ENCODE measurements at places on chromosomes 3 and 15.
A peak's percentile ranks its signal among the peaks of the same experiment; 100 is the strongest.

DNA sequence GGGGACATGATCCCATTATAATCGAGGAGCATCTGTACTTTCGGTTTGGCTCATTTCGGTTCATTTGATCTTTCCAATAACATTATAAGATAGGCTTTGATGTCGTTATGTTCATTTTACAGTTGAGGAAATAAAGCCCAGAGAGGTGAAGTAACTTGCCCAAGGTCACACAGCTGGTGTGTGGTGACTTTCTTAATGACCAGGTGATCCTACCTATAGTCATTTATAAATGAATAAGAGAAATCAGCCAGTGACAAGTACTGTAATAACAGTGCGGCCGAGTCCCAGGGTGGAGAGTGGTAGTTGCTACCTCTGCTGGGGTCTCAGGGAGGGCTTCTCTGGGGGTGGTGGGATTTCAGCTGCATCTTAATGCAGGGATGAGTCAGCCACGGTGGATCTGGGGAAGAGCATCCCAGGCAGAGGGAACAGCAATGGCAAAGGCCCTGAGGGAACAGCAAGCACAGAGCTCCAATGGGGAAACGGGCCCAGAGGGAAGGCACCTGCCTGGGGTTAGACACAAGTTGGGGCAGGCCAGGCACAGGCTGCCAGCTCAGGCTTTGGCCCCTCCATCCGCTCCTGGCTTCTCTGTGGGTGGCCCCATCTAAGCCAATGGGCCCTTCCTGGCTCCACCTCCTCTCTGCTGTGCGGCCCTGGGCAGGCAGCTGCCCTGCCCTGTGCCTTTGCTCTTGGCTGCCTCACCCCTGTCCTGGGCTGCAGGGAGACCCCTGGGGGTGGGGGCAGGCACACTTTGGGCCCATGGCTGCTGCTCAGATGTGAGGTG lies 1.1 kb upstream of the FBLN2 start:
- no peak for DNase-seq

- no peak for DNase-seq
Observed at GRCh38 chr3:179896507-179896906, 140.2 kb downstream of the PEX5L start.

DNA sequence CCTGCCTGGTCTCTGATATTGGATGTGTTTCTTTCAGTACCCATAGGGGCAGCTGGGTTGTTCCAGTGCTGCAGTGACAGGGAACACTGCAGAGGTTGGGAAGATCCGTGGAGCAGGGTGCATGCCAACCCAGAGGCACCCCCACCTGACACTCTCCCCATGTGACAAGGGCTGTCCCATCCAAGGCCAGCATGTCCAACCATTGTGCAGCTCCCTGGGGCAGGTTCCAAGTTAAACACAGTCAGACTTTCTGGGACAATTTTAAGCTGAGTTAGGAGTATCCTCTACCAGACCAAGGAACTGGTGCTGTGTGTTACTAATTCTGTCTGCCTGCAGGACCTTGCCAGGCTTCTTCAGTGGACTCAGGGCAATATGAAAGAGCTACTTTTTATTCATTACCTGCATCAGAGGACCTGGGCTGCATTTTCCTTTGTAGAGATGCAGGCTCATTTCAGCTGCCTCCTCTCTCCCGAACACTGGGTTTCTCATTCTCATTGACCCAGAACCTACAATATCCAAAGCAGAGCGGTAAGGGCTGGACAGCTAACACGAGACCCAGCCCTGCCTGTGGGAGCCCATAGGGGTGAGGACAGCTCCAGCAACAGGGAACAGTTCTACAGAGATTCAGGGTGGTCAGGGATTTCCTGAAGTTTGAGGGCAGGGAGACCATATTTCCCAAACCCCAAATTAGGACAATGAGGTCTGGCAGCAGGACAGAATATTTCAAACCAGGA lies 72.7 kb downstream of the SPSB4 start:
- DNase-seq, result no peak

GRCh38 chr15:69686626-69687025 lies 234.0 kb downstream of the RPLP1 start:
- no peak for DNase-seq

- peak; percentile 54 for DNase-seq
Observed at GRCh38 chr15:79091204-79091867, 756 bp upstream of the RASGRF1 start.

GRCh38 chr15:42612367-42612912 lies 37.0 kb downstream of the STARD9 start:
- DNase-seq, result no peak

DNA sequence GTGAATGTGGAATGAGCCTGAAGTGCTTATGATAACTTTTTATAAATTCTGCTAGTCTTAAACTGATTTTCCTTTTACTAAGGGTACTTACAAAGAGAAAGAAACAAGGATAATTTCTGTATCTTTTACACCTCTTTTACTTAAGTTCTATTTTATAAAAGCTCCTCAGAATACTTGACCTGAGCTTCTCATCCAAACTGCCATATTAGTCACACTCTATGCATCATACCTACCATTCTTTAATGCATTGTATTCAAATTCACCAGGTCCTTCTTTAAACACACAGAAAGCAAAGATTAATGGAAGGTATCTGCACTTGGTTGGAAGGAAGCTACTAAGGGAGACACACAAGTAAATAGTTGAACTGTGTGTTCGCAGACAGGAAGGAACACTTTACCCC lies 1.6 kb upstream of the TOPAZ1 start:
- DNase-seq, result no peak

- no peak for DNase-seq
Observed at GRCh38 chr3:42500091-42500490, 2.4 kb upstream of the VIPR1 start.

DNA sequence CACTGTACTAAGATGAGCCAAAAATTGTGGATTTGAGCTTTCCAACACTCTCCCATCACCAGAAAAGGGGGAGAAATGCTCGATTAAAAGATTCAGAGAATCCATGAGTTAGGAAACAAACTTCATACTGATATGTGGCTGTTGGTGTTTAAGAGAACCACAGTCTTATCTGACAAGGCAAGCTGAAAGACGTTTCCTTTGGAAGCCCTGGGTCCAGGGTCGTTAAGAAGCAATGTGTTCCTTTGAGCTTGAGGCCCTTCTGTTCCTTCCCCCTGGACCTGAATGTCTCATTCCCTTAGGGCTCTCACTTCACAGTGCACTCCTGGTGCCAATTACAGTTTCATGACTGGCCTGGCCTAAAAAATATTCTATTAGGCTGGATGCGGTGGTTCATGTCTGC lies 524.8 kb upstream of the PPP2R3A start:
- no peak for DNase-seq

- no peak for DNase-seq
Observed at GRCh38 chr3:38085311-38085942, 46.4 kb downstream of the DLEC1 start.

- DNase-seq, result no peak
Observed at GRCh38 chr3:150345021-150345538, 63.0 kb upstream of the TSC22D2 start.

DNA sequence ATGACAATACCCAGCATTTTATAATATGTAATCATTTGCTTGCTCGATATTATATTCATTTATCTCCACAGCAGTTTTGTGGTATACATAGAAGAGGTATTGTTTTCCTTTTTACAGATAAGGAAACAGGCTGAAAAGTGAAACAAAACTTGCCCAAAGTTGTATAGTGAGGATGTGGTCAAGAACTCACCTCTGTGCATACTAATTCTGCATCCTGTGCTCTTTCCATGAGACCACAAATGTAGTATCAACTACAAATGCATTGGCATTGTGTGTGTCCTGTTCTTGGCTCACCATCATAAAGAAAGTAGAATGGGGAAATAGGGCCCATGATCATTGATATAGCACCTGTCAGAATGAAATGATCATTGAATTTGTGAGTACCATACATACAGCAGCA lies 167.3 kb downstream of the NECTIN3 start:
- no peak for DNase-seq

GRCh38 chr3:187211532-187212195 lies 14.4 kb downstream of the RTP1 start:
- DNase-seq, result no peak

- no peak for DNase-seq
Observed at GRCh38 chr15:99467853-99468464, 97.8 kb upstream of the MEF2A start.

DNA sequence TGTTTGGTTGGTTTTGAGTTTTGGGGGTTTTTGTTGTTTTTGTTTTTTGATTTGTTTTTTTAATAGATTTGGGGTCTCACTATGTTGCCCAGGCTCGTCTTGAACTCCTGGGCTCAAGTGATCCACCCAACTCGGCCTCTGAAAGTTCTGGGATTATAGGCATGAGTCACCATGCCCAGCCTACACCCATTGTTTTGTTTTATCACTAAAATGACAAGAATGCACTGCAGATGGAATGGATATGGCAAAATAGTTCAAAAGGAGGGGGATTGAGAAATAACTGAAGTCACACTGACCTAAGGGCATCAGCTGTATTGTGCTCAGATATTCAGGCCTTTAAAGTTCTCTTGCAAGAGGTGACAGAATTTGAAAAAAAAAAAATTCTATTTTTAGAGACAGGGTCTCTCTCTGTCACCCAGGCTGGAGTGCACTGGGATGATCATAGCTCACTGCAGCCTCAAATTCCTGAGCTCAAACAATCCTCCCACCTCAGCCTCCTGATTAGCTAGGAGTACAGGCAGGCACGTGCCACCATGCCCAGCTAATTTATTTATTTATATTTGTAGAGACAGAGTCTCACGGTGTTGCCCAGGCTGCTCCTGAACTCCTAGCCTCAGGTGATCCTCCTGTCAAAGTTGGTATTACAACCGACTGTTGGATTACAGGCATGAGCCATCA lies 4.4 kb upstream of the RASA2 start:
- no peak for DNase-seq

GRCh38 chr3:17336291-17336690 lies 406.1 kb downstream of the TBC1D5 start:
- no peak for DNase-seq

DNA sequence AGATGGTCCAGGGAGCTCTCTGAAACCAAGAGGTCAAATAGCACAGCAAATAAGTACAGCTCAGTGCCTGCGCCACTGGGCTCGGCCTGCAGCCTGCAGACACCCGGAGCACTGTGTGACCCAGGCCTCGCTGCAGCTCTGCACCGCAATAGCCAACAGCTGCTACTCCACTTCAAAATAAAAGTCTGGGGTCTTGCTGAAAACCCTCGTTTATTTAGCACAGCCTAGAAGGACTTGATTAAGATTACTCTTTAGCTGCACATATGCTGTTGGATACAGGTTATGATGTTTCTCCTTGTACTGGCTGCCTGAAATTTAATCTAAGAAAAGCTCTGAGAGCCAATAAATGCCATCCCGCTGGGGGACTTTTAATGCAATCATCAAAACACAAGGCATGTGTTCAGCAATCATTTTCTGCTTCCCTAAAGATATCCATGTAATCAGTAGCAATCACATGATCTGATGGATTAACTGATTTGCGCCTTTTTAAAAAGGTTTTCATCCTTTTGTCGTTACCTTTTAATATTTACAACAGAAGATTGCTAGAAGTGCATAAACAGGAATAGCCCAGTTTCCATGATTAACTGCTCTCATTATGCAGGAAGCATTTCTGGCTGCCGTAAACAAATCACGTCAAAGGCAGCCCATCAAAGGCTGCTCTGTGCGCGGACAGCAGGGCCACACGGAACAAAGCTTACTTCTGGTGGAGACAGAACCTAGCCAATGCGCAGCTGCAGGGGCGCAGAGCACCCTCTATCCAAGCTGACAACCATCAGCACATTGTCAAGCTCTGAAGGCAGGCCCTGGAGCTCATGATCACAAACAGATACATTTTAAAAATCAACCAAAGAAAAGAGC lies 58.8 kb downstream of the CLASP2 start:
- DNase-seq, result no peak

GRCh38 chr15:99692825-99693224 lies 40.4 kb downstream of the LYSMD4 start:
- DNase-seq, result no peak

All from activated T-cell treated with anti-CD3 and anti-CD28 coated beads, Interleukin-2, amount 50 U/mL, for 48 hours (primary cell).